ENCODE measurements at places on chromosomes 13 and 19. TPM values are rescaled to one million over a fixed set of nuclear protein-coding genes. Genes with fewer than 3 reads are reported as not detected.

Gene KLK11
- polyA plus RNA-seq = 2.5 TPM

Gene SIGLECL1
- not detected for polyA plus RNA-seq

Gene ZNF626
- 26.8 TPM for polyA plus RNA-seq

Gene FCAR
- polyA plus RNA-seq = 0.72 TPM

Gene PNMA8A
- polyA plus RNA-seq = 14.2 TPM

Gene YIPF2
- polyA plus RNA-seq = 27.4 TPM

GRCh38 chr13:32248801-32249200 is 66.4 kb downstream of the ZAR1L start:
- DNase-seq = no peak

- DNase-seq = no peak
Measured at GRCh38 chr13:78341032-78341431, 262.3 kb downstream of the POU4F1 start.

DNA sequence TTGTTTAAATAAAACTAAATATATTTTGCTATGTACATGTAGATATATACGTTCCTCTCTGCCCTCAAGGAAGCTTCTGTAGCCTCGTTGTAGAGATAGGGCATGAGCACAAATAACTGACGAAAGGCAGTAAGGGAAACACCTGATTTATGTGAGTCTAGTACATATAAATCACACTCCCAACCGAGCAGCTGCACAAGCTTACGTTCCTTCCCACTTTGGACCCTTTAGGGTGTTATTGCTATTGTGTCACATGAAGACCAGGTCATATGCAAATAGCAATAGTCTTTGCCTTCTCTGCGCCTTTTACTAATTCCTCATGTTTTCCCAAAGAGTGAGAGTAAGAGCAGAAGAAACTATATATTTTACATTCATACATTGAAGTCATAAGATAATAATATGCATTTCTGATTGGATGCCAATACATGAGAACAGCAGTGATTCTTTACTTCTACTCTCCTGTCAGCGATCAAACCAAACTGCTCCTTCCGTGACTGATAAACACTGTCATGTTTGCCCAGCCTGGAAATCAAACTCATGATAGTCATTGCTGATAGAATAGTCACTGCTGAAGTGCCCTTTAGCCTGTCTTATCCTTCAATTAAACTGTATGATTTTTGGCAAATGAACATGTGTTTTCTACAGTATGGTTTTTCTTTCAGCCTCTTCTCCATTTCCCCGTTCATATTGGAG is 127.2 kb upstream of the MAB21L1 start:
- DNase-seq = no peak

GRCh38 chr13:34223984-34224383 is 406.0 kb downstream of the RFC3 start:
- no peak for DNase-seq
